Muscle of back (tissue), 13 donors: ENCODE measurements at places on chromosomes 2 and 18.
A peak's percentile ranks its signal among the peaks of the same experiment; 100 is the strongest.

- DNase-seq = no peak
Measured at GRCh38 chr2:71629771-71630453, 176.6 kb downstream of the DYSF start.

- DNase-seq = no peak
Measured at GRCh38 chr18:49444581-49444980, 15.9 kb downstream of the DYM start.

DNA sequence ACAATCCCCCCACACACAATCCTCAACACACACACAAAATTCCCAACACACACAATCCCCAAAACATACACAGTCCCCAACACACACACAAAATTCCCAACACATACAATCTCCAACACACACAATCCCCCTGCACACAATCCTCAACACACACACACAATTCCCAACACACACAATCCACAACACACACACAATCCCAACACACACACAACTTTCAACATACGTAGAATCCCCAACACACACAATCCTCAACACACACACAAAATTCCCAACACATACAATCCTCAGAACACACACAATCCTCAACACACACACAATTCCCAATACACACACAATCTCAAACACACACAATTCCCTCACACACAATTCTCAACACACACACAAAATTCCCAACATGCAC is 2.6 kb upstream of the PDCD1 start:
- DNase-seq = no peak

DNA sequence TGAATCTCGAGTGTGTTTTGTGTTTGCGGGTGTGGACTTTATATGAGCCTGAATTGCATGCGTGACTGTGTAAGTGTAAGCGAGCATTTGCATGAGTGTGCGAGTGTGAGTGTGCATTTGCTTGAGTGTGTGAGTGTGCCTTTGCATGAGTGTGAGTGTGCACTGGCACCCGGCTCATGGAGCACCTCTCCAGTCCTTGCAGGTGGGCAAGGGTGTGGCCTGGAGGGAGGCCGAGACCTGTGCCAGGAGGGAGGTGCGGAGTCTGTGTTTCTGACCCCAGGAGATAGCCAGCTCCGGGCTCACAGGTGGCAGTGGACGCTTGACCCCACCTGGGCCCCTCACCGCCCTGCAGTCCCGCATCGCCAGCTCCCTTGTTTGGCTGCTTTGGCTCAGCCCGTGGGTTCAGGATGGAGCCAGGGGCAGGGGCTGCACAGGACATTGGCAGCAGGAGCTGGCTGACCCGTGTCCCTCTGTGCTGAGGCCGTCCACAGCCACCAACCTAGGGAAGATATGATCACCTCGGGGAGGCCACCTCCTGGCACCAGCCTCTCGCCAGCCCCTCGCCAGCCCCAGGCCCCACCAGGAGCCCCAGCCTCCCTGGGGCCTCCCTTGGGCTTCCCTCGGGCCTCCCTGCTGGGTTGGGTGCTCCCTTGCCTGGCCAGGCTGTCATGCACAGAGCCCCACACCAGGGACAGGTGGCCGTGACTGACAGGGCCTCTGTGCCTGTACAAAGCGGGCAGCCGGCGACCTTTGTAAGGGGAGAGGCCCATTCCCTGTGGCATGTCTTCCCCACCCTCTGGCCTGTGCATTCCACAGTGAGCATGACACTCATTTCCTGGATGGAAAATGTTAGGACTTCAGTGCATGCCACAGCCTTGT is 81.6 kb downstream of the PTGR3 start:
- peak; percentile 42 for DNase-seq

- DNase-seq = no peak
Measured at GRCh38 chr2:2875831-2876230, 501.8 kb downstream of the EIPR1 start.

GRCh38 chr18:48962252-48962993 is 11.7 kb upstream of the SMAD7 start:
- no peak for DNase-seq

DNA sequence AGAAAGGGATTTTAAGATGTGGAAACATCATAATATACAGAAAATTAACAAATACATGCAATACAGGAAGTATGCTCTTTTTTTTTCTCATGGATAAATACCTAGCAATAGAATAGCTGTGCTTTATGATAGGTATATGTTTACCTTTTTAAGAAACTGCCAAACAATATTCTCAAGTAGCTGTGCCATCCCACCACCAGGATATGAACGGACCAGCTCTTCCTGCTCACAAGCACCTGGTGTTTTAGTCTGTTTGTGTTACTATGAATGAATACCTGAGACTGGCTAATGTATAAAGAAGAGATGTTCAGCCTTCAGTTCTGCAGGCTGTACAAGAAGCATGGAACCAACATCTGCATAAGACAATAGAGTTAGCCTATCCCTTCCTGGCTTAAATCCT is 19.9 kb upstream of the UGT1A8 start:
- DNase-seq = no peak

DNA sequence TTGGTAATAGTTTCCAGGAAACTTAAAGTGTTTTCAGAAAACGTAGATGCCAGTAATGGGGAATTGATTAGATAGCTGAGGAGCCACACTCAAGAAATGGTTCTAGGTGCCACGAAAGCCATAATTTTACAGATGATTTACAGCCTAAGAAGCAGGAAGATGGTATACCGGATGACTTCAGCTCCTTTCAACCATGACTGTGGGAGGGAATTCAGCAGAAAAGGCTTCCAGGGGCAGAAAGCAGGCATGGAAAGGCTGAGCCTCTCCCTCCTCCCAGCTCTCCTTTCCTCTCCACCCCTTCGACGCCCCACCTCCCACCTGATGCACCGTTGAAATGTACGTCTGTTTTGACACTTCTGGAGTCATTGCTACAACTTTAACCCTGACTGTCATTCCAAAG is 68.6 kb upstream of the SMIM21 start:
- no peak for DNase-seq

DNA sequence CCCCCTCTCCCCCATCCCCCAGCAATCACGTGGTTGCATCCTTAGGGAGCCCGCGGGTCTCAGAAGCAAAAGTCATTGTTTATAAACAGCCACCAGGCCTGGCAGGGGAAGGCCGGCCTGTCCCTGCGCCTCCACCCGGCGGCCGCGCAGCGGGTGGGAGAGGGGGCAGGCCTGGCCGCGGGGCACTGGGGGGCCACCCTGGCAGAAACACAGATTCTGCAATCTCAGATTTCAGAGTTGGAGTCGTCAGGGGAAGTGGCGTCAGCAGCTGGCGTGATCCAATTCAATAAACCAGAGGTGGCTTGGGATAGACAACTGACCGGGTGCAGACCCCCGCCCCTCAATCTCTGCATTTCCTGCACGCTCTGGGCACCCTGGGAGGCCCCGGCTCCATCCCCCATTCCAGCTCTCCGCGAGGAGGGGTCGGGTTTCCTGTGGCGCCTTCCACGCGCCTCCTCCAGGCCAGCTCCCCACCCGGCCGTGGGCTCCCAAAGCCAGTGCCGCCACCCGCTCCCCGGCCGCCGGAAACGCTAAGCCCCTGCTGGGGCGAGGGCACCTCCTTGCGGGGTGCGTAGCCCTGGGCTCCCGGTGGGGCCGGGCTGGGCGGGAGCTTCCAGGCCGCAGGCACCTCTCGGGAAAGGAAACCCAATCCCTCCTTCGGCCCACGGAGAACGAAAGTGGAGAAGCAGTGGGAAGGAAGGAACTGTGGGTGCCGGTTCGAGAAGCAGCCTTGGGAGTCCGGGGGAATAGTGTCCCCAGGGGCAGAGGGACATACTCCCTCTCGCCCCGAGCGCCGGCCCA is 1.1 kb downstream of the BIN1 start:
- peak; percentile 81 for DNase-seq

DNA sequence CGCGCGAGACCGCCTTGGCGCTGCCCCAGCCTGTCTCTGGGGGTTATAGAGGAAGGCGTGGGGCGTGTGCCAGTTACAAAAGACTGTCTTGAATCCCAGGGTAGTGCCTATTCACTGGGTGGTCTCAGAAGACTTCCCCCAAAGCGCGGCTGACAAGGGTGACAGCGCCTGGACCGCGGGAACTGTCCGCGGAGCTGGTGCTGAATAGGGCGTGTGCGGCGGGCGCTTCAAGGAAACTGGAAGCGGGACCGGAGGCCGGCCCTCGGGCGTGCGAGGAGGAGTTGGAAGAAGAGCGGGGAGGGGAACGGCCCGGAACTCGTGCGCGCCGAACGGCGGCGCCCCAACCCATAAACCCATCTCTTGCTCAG is 2.3 kb downstream of the EGR4 start:
- peak; percentile 89 for DNase-seq
